CMK (cell line): ENCODE measurements at places on chromosomes 12 and 14.

GRCh38 chr12:25257590-25258324 is 7.0 kb upstream of the KRAS start:
- no peak for DNase-seq

- DNase-seq = no peak
Observed at GRCh38 chr14:106848330-106849121, 1322.1 kb downstream of the TMEM121 start.

DNA sequence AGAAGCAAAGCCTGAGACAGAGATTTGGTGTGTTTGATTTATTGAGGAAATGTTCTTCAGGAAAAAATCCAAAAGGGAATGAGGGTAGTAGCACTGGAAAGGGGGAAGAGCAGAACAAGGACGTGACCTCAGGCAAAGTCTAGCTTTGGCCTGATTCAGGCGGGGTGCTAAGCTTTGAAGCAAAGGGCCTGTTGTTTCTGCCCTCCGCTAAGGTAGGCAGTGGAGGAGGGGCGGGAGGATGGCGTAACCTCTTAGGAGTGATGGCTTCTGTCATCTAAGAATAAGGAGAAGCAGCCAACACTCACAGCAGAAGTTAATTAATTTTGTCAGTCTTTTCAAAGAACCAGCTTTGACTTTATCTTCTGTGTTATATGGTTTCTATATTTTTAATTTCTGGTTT is 20.4 kb downstream of the ABHD12B start:
- DNase-seq = no peak

DNA sequence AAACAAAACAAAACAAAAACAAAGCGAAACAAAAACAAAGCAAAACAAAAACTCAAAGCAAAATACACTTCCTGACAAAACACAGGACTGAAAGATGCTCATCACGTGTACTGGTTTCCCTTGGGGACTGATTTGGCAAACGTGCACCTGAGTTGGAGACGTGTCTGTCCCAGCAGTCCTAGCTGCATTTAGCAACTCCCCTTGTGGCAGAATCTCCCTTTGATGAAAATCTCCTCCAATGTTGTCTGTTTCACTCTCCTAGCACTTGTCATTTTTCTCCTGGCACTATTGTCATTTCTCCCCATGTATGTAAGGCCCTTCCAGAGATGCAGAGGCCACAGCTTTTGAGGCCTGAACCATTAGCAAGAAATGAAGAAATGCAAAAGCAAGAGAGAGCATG is 6.8 kb upstream of the SLC24A4 start:
- DNase-seq = no peak

- DNase-seq = no peak
Observed at GRCh38 chr12:75784591-75784990, 247.0 kb downstream of the PHLDA1 start.
